Fibroblast of villous mesenchyme (primary cell): ENCODE measurements at places on chromosomes 16 and 17. TPM values are rescaled to one million over a fixed set of nuclear protein-coding genes. Genes with fewer than 3 reads are reported as not detected.

Gene GAS7
- 4.5 and 8.6 TPM in 2 replicates for total RNA-seq

Gene CX3CL1
- 0.32 TPM in 1 of 2 replicates, not detected in the other for total RNA-seq

Gene KRT31
- total RNA-seq = not detected in 2 replicates

Gene SMIM36
- total RNA-seq = not detected in 2 replicates

DNA sequence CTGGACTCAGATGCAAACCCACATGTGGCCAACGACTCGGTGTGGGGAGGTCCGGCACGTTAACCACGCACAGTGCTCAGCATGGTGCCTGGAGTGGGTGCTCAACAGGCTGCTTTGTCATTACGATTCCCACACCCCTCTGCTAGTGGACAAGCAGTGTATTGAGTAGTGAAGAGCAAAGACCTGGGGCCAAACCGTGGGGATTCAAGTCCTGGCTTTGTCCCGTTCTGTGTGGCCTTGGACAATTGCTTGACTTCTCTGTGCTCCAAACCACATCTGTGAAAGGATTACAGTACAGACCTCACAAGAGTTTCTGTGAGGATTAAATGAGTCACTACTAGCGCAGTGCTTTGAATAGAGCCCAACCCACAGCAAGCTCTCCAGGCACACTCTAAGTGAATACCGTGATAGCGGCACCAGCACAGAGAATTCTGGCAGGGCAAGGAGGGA is 33.8 kb downstream of the TRPV2 start:
- no peak for DNase-seq

- peak; percentile 97 for DNase-seq
Measured at GRCh38 chr17:41777574-41778188, 8.8 kb downstream of the JUP start.

GRCh38 chr17:7137171-7137943 is 22.7 kb upstream of the ASGR2 start:
- no peak for DNase-seq

DNA sequence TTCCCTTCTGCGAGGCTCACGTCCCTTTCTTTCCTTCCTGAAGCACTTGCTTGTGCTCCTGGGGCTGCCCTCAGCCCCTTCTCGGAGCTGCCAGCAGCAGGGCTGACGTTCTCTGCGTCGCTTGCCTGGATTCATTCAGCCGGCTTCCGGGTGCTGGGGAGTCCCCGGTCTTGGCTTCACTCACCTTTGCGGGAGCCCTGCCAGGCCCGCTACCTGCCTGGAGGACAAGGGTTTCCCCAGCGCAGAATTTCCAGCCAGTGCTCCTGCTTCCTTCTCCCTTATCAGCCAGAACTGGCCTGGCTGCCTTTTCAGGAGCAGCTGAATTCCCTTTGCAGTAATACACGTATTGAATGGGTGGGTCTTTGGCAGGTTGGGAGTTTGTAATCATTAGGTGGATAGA is 22.1 kb upstream of the IL17C start:
- no peak for DNase-seq

- peak; percentile 91 for DNase-seq
Measured at GRCh38 chr17:15893658-15894024, 51.3 kb upstream of the ADORA2B start.

GRCh38 chr16:68961778-68962402 is 118.6 kb downstream of the TANGO6 start:
- no peak for DNase-seq
